ENCODE measurements at places on chromosomes 6 and 20.

- DNase-seq = peak; percentile 54
Observed at GRCh38 chr6:152952045-152952444, 30.8 kb downstream of the FBXO5 start.

- DNase-seq = no peak
Observed at GRCh38 chr6:56949925-56950495, 4.9 kb upstream of the BEND6 start.

DNA sequence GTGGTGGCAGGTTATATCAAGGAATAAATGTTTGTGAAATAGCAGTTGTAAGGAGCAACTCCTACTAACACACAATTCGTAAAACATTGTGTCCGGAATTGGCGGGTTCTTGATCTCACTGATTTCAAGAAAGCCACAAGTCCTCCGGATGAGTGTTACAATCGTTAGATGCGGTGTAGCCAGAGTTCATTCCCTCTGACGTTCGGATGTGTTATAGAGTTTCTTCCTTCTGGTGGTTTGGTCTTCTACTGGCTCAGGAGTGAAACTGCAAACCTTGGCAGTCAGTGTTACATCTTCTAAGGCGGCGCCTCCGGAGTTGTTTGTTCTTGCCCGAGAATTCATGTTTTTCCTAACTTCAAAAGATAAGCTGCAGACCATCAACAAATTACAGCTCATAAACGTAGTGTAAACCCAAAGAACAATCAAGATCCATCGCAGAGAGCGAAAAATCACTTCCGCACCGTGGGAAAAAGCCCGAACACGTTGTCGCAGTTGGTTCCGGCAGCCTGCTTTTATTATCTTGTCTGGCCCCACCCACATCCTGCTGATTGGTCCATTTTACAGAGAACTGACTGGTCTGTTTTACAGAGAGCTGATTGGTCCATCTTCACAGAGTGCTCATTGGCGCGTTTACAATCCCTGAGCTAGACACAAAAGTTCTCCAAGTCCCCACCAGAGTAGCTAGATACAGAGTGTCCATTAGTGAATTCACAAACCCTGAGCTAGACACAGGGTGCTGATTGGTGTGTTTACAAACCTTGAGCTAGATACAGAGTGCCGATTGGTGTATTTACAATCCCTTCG is 58.2 kb downstream of the TRIM27 start:
- peak; percentile 42 for DNase-seq

GRCh38 chr6:46963626-46964025 is 41.9 kb upstream of the ADGRF5 start:
- DNase-seq = peak; percentile 49

DNA sequence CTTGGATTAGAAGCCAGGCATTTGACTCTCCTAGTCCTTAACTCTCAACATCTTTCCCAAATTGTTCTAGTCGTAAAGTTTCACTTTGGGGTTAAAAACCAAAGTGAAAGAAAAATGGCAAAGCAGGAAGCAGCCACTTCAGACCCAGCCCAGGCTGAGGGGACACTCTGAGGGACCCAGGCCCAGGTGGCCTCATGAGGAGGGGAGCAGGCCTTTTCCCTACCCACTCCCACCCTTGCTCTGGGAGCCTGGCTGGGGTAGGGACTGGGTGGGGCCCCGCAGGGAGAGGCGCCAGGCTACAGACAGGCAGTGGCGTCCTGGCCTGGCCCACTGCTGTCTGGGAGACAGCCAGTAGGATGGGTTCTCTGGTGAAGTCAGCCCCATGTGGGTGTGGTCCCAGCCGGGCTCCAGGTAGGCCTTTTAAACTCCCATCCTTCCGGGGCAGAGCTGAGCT is 68.7 kb upstream of the MYL9 start:
- no peak for DNase-seq

DNA sequence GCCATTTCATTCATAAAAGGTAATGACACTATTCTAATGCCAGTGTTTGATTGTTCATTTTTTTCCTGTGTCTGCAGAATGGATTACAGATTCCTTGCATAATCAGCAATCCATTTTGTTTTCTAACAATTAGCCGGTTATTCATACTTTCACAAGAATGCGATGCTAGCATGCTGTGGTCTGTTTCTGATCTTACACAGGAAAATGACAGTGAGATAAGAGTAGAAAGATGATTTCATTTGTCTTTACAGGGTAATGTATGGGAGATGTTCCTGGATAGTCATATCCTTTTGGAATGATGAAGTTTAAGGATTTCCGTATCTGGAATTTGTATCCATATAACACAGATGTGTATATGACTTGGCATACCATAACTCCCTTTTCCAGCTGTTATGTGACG is 207.3 kb downstream of the FARS2 start:
- DNase-seq = no peak

DNA sequence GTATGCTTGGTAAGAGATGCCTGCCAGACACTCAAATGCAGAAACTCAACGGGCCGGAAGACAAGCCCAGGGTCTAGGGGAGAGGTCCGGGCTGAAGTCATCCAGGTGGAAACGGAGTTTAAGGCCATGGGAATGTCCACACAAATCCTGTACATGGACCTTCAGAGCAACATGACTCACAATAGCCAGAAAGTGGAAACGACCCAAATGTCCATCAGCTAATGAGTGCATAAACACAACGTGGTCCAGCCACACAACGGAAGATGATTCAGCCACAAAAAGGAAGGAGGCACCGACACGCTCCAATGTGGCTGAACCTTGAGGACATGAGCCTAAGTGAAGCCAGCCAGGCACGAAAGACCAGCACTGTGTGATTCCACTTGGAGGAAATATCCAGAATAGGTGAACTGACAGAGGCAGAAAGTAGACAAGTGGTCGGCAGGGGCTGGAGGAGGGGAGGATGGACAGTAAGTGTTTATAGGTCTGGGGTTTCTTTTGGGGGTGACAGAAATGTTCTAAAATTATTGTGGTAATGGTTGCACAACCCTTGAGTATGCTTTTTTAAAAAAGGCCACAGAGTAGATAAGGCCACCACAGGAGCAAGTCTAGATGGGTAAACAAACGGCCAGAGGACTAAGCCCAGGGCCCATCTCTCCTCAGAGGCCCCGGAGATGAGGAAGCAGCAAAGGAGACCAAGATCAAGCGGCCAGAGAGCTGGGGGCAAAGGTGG is 105.6 kb downstream of the PREX1 start:
- no peak for DNase-seq

- no peak for DNase-seq
Observed at GRCh38 chr6:149919834-149920225, 3.1 kb downstream of the RAET1G start.

DNA sequence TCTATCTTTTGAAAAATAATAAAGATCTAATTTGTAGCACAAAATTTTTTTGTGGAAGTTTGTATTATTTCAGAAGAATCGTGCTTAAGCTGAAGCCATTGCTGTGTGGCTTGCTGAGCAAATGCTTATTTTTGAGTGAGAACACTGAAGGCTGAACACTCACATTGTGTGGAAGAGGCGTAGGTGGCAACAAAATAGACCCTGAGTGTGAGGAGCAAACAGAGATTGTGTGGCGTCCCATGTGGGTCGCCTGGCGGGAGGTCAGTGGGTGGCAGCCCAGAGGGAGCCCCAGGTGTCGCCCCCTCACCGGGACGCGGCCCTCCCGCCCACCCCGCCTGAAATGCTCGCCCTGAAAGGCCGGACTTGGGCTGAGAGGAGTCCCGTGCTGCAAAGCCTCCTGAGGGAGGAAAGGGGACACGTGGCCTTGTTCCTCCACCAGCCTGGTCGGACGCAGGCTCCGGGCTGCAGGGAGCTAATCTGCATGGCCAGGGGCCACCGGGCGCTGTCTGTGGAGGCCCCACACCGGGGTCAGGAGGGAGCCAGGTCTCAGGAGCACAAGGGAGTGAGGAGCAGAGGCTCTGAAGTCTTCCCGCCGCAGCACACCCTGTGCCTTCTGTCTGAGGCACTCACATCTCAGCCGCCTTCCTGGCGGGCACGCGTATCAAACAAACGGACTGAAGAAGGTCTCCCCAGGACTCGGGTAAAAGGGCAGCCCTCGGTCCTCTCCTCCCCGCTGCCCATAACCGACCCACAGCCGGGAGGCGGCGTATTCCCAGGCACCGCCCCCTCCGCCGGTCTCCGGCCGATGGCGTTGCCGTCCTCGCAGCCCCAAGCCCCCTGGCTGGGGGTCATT is 15.9 kb downstream of the DDO start:
- DNase-seq = no peak

- DNase-seq = peak; percentile 94
Observed at GRCh38 chr6:87731818-87732661, 30.0 kb upstream of the AKIRIN2 start.

DNA sequence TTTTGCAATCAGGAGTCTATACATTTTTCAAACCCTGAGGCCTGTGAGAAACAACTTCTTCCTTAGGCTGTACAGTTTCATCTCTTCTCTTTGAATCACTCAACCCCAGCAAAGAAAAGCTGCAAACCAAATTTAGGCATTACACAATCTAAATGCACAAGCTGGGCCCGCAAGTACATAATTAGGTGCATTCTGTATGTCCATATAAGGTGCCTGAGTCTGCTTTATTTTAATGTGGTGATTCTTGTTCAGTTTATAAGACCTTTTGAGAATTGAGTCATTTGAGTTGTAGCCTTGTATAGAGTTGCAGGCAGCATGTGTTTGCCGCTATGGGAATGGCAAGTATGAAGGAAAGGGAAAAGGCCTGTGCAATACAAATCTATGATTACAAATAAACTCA is 709.6 kb upstream of the MARCKS start:
- DNase-seq = peak; percentile 29

- no peak for DNase-seq
Observed at GRCh38 chr6:12865117-12865516, 148.6 kb downstream of the PHACTR1 start.

DNA sequence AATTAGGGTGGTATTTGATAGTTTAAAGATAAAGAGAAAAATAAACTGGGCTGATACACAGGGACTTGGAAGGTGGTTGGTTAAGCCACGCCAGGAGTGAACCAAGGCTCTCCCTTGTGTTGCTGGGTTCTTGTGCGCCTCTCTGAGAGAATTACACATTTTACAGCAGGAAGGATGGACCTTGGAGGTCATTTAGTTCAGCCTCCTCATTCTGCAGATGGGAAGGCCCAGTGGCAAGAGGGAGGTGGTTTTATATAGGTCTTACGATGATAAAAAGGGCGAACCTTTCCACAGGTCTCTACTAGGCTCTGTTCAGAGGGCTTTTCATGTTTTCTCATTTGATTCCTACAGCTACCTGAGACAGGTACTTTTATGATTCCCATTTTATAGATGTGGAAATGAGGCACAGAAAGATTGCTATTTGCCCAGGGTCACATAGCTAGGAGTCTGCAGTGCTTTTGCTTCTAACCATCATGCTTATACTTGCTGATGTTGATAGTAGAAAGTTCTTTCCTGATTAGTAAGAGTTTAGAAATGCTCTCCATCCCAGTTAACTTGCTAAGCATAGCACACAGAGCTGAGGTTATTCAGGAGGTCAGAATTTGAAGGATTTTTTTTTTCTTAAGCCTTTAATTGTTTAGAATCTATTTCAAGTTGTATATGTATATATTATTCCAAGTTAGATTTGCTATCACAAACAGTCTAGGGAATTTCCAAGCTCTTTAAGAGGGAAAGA is 12.8 kb downstream of the HIVEP1 start:
- no peak for DNase-seq

DNA sequence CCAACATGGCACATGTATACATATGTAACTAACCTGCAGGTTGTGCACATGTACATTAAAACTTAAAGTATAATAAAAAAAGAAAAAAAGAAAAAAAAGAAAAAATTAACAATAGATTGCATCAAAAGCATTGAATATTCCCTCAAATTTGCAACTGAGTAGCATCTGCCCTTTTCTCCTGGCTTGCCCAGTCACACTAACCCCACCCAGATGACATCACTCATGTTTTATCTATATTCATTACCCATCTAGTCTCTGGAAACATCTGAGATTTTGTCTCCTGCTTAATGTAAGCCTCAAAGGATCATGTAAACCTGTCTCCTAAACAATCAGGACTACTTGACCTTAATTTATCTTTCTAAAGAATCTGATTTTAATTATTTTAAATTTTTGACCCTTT is 706.8 kb downstream of the CD109 start:
- DNase-seq = peak; percentile 12

GRCh38 chr6:107670792-107671199 is 153.3 kb downstream of the SCML4 start:
- DNase-seq = peak; percentile 62

- DNase-seq = no peak
Observed at GRCh38 chr6:116254297-116255056, 602 bp upstream of the TSPYL4 start.
